ENCODE measurements at places on chromosomes 13 and 19. TPM values are rescaled to one million over a fixed set of nuclear protein-coding genes. Genes with fewer than 3 reads are reported as not detected.

The TSHZ3 gene
- total RNA-seq, result 7.9 TPM

- peak; percentile 61 for DNase-seq
Measured at GRCh38 chr19:21848706-21849105, 12.7 kb upstream of the ZNF43 start.

DNA sequence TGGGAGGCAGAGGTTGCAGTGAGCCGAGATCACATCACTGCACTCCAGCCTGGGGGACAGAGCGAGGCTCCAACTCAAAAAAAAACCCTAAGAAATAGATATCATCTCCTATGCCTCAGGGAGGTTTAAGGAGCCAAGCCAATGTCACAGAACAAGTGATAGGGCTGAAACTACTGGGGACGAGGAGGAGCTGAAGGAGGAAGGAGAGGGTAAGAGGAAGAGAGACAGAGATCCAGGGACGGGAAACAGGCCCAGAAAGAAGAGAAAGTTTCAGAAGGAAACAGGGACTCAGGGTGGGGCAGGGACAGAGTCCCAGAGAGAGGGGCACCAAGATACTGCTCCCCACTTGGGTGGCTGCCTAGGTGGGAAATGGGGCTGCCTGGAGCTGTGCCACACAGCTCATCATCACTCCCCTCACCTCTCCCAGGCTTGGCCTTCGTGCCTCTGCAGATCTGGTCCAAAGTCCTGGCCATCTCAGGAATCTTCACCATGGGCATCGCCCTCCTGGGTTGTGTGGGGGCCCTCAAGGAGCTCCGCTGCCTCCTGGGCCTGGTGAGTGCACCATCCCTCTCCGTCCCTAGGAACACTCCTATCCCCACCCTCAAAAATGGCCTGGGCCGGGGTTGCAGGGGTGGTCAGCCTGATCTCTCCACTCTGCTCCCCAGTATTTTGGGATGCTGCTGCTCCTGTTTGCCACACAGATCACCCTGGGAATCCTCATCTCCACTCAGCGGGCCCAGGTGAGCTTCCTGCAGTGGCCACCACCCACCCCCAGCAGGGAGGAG, 1.5 kb downstream of the CD37 start:
- no peak for DNase-seq

The KASH5 gene
- total RNA-seq, result not detected

The CCDC8 gene
- 35.5 TPM for total RNA-seq

GRCh38 chr19:7488736-7489353, at the start of gene PEX11G:
Gene PEX11G, minus strand, starts transcription at chr19:7489035. Its CDS starts 25 bp downstream, at chr19:7489010.
- peak; percentile 72 for DNase-seq

DNA sequence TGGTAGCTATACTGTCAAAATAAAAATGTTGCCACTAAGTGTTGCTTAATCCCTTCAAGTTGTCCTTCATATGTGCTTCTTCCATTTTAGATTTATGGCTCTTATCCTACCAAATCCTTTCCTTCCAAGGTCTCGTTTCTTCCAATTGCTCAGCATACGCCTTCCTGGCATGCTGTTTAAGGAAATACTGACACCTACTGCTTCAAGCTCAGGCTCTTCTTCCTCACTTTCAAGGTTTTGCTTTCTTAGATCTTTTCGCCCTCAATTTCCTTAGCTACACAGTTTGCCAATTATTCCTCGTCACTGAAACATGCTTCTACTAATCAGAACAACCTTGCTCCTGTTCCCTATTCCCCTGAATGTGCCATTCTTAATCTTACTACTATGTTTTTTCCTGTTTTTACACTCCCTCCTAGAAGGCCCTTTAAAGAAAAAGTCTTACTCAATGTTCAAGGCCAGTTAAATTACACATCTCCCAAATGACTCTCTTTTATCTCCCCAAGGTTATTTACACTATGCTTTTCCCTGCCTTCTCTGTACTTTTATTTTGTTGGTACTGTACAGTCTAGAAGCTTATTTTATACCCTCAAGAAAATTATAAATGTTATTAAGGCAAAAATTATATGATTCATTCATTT, 343.1 kb downstream of the MZT1 start:
- no peak for DNase-seq

The ATP4B gene
- not detected for total RNA-seq

DNA sequence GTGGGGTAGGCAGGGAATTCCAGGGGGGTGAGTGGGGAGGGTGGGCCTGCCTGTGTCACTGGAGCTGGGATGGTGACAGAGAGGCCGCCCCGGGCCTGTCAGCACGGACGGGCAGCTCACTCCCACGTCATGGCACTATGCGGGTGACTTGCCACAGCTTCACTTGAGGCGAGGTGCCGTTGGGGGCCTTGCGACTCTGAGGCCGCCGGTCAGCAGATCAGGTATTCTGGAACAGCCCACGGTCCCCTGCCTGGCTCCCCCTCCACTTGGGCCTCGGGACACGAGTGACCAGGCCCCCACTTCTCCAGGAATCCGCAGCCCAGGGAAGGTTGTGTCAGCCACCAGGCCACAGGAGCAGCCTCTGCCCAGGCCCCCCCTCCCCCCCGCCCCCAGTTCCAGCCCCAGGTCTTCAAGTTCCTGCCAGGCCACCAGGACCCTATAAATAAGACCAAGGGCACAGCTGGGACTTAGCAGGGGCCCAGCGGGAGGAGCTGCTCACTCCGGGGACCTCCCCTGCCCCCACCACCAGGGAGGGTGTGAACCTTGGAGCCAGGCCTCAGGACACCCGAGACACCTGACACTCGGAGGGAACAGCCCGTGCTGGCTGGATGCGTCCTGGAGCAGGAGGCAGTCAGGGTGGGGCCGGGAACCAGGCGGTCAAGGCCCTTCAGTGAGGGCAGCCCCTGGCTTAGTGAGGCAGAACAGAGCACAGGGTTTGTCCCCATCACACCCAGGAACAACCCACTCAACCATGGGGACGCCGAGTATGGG, 2.7 kb upstream of the MIDN start:
- DNase-seq, result no peak

The GJB6 gene
- not detected for total RNA-seq

DNA sequence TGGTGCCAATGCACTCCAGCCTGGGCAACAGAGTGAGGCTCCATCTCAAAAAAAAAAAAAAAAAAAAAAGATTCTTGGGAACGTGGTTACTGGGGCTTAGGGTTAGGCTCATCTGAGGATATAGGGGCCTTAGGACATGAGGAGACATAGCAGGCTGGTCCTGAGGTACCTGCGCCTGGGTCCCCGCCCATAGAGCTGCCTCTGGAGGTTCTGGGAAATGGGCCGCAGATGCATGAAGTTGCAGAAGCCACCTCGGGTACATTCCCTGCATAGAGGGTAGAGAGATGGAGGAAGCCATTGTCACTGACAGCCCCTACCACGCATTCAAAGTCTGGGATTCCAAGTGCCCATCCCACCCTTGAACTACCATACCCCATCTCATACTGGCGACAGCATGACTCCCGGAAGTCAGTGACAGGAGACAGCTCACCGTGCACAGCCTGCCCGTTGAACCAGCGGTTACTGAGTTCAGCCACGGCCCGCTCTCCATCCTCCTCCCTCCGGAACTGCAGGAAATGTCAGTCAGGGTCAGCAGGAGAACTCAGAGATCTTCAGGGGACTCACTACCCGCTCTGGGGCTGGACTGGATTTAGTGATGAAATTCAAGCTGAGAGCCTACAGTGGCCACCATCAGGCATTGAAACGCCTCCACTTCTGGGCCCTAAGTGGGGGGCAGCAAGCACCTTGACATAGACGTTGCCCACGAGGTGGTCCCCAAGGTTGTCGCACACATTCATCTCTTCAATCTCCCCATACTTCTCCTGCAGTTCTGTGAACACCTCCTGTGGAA, 1.4 kb downstream of the U2AF1L4 start:
- DNase-seq, result no peak

GRCh38 chr13:25440061-25440460, 68.3 kb downstream of the ATP8A2 start:
- DNase-seq, result no peak

- no peak for DNase-seq
Measured at GRCh38 chr13:44432650-44433049, 59.0 kb downstream of the SERP2 start.

The KLK5 gene
- not detected for total RNA-seq

GRCh38 chr13:32881074-32881776, 135.0 kb upstream of the KL start:
- DNase-seq, result peak; percentile 98

- no peak for DNase-seq
Measured at GRCh38 chr13:54852831-54853230, 1824.2 kb downstream of the OLFM4 start.

GRCh38 chr13:90430127-90430526, 917.4 kb upstream of the MIR17HG start:
- DNase-seq, result no peak

The PABPC3 gene
- total RNA-seq, result 0.45 TPM

DNA sequence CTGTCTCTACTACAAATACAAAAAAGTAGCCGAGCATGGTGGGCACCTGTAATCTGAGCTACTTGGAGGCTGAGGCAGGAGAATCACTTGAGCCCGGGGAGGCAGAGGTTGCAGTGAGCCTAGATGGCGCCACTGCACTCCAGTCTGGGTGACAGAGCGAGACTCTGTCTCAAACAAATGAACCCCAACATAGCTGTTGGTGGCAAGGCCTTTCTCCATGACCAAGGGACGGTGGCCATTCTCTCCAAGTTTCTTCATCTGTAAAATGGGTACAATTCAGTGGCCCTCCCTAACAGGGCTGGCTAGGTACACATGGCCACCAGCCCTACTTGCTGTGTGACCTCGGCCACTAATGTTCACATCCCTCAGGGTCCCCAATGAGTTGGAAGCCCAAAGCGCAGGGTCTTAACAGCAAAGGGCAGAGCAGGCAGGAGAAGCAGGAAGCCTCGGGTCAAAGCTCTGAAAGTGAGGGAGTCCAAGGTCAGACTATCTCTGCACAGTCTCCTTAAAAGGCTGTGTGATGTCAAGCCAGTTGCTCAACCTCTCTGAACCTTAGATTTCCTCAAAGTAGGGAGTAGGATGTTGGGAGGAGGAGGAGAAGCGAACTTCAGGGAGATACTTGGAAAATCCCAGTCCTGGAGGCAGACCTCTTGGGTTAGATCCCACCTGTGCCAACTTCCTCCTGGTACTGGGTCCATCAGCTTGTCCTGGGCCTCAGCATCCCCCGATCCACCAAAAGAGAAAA, 2.7 kb downstream of the JUND start:
- no peak for DNase-seq

The TEKTIP1 gene
- 0.68 TPM for total RNA-seq

Data from astrocyte (in vitro differentiated cells and primary cell).